ENCODE measurements at places on chromosomes 6 and 20. TPM values are rescaled to one million over a fixed set of nuclear protein-coding genes. Genes with fewer than 3 reads are reported as not detected.

ZSCAN26 gene
- 12.8 TPM for total RNA-seq

DNA sequence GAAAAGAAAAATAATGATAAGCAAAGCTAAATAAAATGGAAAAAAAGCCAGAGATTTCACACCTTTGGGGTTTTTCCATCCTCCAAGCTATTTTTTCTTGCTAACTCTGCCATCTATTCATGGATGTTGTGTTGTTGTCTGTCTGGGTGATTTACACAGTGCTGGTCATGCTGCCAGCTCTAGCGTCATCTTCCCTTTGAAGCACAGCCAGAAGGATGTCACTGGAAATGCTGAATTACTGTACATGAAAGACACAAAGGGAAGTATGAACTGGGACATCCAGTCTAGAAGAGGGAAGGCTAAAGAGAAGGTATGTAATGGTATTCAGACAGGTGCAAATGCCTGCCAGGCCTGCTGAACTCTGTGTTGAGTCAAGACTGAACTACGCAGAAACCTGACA is 241.9 kb upstream of the STXBP5 start:
- DNase-seq: no peak

DNA sequence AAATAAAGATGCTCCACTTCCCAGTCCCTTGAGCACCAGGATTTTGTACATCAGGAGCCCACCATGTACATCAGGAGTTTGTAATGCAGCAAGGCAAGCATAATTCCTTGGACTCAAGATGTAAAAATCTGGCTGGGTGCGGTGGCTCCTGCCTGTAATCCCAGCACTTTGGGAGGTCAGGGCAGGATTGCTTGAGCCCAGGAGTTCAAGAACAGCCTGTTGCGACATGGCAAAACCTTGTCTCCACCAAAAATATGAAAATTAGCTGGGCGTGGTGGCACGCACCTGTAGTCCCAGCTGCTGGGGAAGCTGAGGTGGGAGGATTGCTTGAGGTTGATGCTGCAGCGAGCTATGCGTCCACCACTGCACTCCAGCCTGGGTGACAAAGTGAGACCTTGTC is 16.1 kb upstream of the MAP1LC3A start:
- no peak for DNase-seq

SLC17A4 gene
- total RNA-seq: not detected

PIGU gene
- 7.8 TPM for total RNA-seq

RSPH4A gene
- 0.68 TPM for total RNA-seq

- no peak for DNase-seq
Measured at GRCh38 chr6:54103497-54103896, 7.7 kb upstream of the MLIP start.

JPH2 gene
- 0.17 TPM for total RNA-seq

GRCh38 chr6:26097268-26097875 is 10.1 kb downstream of the HFE start:
- peak; percentile 85 for DNase-seq

FRK gene
- 0.05 TPM for total RNA-seq

SLPI gene
- 0.70 TPM for total RNA-seq

DNA sequence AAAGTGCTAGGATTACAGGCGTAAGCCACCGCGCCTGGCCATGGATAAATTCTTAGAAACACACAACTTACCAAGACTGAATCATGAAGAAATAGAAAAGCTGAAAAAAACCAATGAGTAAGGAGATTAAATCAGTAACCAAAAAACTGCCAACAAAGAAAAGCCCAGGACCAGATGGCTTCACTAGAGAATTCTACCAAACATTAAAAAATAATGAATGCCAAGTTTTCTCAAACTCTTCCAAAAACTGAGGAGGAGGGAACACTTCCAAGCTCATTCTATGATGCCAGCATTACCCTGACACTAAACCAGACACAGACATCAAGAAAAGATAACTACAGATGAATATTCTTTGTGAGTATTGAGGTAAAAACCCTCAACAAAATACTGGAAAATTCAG is 44.3 kb downstream of the USP49 start:
- DNase-seq: no peak

- DNase-seq: peak; percentile 93
Measured at GRCh38 chr20:35135867-35136586, 11.1 kb downstream of the EDEM2 start.

DNA sequence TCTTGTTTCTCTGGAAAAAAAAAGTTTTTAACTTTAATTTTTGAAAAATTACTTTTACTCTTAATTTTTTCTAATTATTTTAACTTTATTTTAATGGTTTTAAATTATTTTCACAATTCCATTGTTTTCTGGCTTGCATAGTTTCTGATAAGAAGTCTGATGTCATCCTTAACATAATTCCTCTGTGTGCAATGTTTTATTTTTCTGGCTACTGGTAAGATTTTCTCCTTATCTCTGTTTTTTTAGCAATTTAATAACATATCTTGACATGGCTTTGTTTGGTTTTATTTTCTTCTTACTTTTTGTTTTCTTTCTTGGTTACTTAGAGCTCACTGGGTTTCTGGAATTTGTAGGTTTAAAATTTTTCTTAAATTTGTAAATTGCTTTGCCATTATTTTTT is 114.8 kb downstream of the TBXT start:
- no peak for DNase-seq

- no peak for DNase-seq
Measured at GRCh38 chr6:4521070-4521469, 255.1 kb upstream of the CDYL start.

DNA sequence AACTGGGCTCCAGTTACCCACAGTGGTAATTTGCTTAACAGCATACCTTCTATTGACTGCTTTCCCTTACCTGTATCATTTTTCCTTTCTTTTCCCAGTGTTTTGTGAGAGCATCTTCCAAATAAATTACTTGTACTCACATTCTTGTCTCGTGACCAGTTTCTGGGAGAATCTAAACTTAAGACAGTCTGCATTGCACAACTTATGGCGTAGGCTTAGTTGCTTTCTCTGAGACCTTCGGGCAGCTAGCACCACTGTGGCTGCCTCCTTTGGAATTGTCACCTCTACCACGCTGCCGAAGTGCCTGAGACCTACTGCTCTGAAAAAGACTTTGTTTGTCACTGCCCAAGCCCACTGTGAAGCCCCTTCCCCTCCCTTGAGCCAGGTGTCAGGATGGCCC is 188.1 kb upstream of the BMP2 start:
- no peak for DNase-seq

DNA sequence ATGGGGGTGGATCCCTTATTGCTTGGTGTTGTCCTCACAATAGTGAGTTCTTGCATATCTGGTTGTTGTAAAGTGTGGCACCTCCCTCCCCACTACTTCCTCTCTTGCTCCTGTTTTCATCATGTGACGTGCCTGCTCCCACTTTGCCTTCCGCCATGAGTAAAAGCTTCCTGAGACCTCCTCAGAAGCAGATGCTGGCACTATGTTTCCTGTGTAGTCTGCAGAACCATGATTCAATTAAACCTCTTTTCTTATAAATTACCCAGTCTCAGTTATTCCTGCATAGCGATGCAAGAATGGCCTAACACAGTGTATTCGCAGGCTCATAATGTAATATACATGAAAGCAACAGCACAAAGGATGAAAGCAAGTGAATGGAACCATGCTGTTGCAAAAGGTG is 28.4 kb upstream of the ANKRD60 start:
- DNase-seq: peak; percentile 67

OSTM1 gene
- 31.1 TPM for total RNA-seq

GRCh38 chr6:26021001-26021349 is 58.4 kb downstream of the TRIM38 start:
- peak; percentile 77 for DNase-seq

DNA sequence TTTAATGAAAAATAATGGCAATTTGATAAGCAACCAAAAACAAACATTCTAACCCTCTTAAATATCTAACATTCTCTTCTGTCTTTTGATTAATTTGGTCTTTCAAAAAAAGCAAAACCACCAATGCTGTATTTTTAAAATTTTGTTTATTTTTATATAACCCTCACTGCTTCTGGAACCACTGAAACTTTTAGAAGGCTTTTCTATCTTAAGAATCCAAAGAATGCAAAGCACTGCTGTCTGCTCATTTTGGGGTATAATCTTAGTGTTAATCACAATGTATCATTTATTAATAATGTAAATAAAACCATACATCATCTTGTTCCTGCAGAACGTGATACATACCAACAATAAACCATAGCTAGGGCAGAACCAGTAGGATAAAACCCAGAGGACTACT is 14.0 kb downstream of the STK38 start:
- DNase-seq: no peak

- DNase-seq: no peak
Measured at GRCh38 chr6:35492258-35492973, 4.5 kb downstream of the TEAD3 start.

VGLL2 gene
- total RNA-seq: not detected

DNA sequence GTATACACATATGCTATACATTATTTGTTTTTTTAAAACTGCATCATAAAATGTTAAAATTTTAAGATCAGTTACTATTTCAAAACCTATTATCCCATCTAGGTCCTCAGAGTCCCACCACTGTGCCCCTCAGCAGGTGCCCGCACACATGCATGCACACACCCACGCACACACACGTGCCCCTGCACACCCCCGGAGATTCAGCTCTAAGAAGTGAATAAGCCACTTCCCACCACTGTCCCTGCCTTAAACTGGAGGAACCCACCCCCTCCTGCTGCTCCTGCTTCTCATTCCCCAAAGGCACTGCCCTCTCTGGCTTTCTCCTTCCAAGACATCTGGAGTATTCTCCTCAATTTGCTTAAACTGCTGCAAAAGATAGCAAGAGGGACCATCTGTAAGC is 5.4 kb upstream of the FAM210B start:
- DNase-seq: no peak

DNA sequence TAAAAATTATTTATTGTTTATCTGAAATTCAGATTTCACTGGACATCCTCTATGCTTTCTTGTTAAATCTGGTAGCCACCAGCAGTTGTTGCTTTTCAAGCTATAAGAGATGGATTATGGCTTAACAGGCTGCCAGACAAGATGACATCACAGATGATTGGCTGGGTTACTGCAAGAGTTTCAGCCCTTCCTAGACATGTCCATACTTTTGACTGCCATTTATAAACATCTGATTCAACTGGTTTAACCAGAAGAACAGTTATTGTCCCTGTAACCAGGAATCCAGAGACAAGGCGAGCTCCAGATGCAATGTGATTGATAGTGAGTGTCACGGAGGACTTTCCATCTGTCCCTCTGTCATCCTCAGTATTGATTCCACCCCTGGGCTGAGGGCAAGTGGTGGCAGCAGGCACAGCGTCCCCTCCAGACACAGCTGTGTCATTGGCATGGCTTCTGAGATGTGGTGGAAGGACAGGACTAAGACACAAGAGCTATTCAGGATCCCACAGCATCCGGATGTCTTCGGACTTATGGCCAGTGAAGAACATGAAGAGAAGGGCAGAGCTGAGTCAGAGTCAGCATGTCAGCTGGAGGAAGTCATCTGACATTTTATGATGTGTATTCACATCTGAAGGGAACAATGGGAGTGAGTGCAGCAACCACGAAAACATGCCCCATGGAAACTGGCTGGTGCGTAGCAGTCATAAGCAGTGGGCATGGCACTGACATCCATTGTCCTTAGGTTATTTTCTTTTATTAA is 284.5 kb upstream of the CDYL start:
- DNase-seq: peak; percentile 92

GRCh38 chr6:143901885-143902750 is 37.8 kb downstream of the ZC2HC1B start:
- peak; percentile 28 for DNase-seq

CTCFL gene
- total RNA-seq: not detected

C6orf58 gene
- not detected for total RNA-seq

- no peak for DNase-seq
Measured at GRCh38 chr6:101296169-101296960, 97.1 kb upstream of the GRIK2 start.

NHLRC1 gene
- total RNA-seq: 1.6 TPM

DNA sequence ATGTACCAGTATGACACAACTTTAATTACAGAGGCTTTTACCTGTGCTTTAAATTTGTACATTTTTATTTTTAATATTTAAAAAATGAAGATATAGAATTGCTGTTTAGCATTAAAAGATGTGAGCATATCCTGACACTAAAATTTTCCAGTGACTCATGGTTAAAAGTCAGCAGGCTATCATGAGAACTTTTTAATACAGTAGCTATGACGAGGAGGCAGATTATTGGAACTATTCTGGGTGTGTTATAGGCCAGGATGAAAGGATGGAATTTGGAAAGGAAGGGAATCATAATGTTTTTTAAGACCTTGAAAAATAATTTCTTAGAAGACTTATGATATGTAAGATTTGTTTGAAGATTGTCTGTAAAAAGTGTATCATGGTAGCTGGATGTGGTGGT is 91.0 kb downstream of the GFRA4 start:
- peak; percentile 12 for DNase-seq

HUS1B gene
- total RNA-seq: 1.5 TPM

- DNase-seq: no peak
Measured at GRCh38 chr20:58557733-58558342, 42.6 kb upstream of the APCDD1L start.

DNA sequence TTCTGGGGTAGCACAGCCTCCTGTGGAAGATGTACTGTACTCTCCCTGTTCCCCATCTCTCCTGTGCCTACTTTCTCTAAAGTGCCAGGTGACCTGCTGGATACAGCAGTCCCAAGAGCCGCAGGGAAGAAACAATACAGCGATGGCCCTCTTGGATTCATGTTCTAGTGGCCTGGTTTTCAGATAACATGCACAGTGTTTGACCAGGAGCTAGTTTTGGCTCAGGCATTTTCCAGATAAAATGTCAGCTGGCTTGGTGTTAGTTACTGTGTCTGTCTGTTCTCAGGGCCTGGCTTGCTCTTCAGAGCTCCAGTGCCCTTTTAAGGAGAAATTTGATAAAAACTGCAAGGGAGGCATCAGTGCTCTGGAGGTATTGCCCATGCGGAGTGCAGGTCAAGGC is 41.3 kb downstream of the GABRR2 start:
- no peak for DNase-seq

GRCh38 chr20:61120595-61121515 is 131.2 kb upstream of the CDH4 start:
- DNase-seq: peak; percentile 35

LINC00237 gene
- total RNA-seq: not detected

- DNase-seq: no peak
Measured at GRCh38 chr6:89547281-89547680, 91.3 kb downstream of the LYRM2 start.

GRCh38 chr20:35831029-35831428 is 59.2 kb downstream of the PHF20 start:
- no peak for DNase-seq

GRCh38 chr6:122878796-122879195 is 89.7 kb downstream of the SMPDL3A start:
- no peak for DNase-seq

DNA sequence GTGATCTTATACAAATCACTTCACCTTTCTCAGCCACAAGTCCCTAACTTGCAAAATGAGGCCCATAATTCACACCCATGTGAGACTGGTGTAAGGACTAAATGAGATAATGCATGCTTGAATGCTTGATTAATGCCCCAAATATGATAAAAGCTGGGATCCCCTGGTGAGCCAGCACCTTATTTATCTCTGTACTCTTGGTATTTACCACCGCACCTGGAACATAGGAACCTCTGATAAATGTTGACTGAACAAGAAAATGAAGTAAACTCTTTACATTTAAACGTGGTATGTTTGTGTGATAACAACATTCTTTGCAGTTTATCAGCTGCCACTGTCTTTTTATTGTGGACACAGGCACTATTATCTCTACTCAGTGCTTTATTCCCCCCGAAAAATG is 2.5 kb upstream of the APOBEC2 start:
- DNase-seq: no peak

GRM1 gene
- not detected for total RNA-seq

ZBTB46 gene
- total RNA-seq: 41.2 TPM

Measured in dermis blood vessel endothelial cell (primary cell).